ENCODE measurements at places on chromosomes 11 and 22. TPM values are rescaled to one million over a fixed set of nuclear protein-coding genes. Genes with fewer than 3 reads are reported as not detected.

OR10A2 gene
- not detected for total RNA-seq

PTPRCAP gene
- 0.82 TPM for total RNA-seq

SPTBN2 gene
- 7.3 TPM for total RNA-seq

BACE1 gene
- 4.9 TPM for total RNA-seq

AMPD3 gene
- total RNA-seq = 12.5 TPM

APOL6 gene
- 16.4 TPM for total RNA-seq
